ENCODE measurements at places on chromosomes 7 and 10.
A peak's percentile ranks its signal among the peaks of the same experiment; 100 is the strongest.

GRCh38 chr10:28906934-28907333 lies 229.6 kb downstream of the BAMBI start:
- no peak for DNase-seq

- no peak for DNase-seq
These were observed 18.3 kb downstream of the MMS19 start for GRCh38 chr10:97479939-97480338.

- DNase-seq, result no peak
These were observed 62.9 kb downstream of the REEP3 start for GRCh38 chr10:63583909-63584724.

DNA sequence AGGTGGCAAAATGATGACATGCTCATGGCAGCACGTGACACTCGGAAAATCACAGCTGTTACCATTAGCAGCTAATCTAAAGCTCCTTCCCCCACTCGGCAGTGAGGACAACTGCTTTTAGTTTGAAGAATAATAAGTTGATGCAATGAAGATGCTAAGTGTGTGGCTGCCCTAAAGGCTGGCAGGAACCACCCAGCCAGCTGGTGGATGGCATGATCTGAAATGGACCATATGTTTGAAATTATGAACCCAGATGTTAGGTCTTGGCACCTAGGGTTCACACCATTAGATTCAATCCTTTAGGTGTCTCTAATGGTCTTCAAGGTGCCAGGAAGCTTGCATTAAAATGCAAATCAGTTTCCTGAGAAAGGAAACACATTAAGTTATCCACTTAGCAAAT lies 230.1 kb downstream of the WDR11 start:
- no peak for DNase-seq

DNA sequence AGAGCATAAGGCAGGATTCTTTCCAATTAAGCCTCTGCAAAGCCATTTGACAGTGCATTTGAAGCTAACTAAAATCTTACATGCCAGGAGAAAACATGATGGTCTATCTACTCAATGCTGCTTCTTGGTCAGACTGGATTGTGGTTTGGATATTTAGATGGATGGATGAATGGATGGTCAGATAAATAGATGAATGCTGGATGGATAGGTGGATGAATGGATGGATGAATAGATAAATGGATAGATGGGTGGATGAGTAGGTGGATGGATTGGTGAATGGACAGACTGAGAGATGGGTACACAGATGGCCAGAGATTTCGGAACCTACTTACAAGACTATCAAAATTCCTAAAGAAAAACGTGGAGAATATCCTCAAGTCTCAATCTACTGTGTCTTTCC lies 127.6 kb downstream of the SFMBT2 start:
- DNase-seq, result no peak

DNA sequence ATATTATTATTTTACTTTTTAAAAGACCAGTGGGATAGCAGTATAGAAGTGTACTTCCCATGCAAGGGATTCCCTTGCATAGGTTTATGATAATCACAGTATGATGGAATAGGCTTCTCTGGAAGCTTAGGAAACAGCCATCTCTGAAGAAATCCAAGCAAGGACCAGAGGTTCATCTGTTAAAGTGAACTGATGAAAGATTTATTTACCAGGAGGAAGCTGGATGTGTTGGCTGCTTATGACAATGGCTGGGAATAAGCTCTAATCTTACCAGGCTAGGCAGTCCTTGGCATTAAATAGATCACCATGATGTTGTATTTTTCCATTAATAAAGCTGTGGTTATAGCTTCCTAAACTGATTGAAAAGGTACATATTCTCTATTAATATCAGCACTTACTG lies 32.0 kb downstream of the FRA10AC1 start:
- no peak for DNase-seq

- DNase-seq, result peak; percentile 91
These were observed at the start of gene SEMA3C for GRCh38 chr7:80918909-80919721. TSS of gene SEMA3C (minus strand) at chr7:80919051. CDS start at chr7:80916781, 2,270 bp downstream.

- no peak for DNase-seq
These were observed 64.4 kb downstream of the STK17A start for GRCh38 chr7:43647339-43647672.

DNA sequence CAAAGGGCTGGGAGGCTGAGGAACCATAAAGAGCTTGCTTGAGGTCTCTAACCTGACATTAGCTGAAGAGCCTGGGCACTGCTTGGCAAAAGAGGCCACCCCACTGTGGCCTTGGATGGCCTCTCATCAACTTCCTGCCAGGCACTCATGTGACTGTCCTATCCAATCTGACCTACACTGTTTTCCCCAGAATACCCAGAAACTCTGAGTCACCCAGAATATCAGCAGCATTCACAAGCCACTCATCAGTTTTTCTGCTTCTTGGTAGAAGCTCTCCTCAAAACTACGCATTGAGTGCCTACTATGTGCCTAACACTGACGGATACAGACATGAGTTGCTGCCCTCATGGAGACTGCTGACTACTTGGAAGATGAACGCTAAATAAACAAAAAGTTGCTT lies 4.1 kb upstream of the NT5C2 start:
- peak; percentile 11 for DNase-seq

DNA sequence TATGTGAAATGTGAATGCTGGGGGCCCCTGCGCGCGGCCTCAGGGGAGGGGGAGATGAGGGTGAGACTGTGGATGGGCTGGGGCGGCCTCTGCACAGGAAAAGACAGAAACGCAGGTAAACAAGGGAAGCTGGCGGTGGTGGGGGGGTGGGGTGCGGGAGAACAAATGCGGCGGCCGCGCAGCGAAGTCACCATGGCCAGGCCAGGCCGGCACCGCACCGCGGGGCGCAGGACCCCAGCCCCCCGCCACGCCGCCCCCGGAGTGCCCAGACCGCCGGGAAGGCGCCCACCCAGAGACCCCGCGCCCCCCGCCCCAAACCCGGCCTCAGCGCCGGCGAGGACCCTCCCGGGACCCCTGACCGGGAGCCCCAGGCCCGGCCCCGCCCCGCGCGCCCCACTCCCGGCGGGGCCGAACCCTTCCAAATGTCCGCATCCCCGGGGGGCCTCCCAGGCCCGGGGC lies 14.5 kb upstream of the DNAAF5 start:
- DNase-seq, result no peak

GRCh38 chr7:73977619-73978618 lies 50.1 kb upstream of the ELN start:
- no peak for DNase-seq

DNA sequence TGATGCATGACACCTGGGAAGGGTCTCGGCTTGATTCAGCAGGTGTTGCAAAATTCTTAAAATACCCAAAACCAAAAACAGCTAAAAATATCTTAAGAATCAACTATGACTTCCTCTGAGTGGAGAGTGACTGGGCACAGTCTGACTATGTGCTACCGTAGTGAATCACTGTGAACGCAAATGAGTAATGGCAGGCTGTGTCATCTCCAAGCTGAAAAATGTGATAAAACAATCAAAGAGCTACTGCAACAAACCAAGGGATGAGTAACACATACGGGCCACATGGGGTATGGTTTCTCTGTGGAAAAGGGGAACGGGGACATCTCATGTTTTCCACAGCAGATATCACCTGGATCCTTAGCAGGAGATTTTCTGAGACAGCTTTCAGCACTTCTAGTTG lies 127.5 kb downstream of the ABCA13 start:
- no peak for DNase-seq

- peak; percentile 74 for DNase-seq
These were observed 35.7 kb downstream of the NAPEPLD start for GRCh38 chr7:103113164-103113563.

GRCh38 chr7:112876877-112877276 lies 86.7 kb upstream of the TMEM168 start:
- DNase-seq, result no peak

- DNase-seq, result peak; percentile 84
These were observed 83.2 kb upstream of the KIF5B start for GRCh38 chr10:32139223-32140073.

- no peak for DNase-seq
These were observed 32.3 kb downstream of the VIPR2 start for GRCh38 chr7:159112136-159113011.

DNA sequence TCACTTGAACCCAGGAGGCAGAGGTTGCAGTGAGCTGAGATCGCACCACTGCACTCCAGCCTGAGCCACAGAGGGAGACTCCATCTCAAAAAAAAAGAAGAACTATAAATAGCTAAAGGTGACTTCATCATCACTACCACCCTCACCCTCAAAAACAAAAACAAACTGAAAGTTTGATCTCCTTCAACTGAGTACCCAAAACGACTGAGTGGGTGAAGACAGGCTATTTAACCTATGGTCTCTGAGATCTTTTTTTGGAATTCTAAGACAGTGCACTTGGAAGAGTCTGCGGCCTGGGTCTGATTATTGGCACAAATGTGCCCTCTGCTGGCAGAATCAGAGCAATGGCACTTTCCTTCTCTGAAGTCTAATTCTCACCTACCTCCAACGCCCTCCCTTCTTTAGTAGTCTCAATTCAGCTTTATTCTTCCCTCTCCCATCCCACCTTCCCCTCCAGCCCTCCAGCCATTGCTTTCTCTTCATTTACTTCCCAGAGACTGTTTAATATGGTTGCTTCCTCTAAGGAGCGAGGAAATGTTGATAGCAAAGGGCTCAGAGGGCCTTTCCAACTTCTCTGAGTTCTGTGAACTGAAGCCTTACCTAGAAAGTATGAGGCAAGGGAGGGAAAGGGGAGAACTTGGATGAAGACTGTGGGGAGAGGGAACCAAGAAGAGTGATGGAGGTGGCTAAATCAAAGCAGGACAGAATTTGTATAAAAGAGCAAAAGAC lies 2.9 kb upstream of the MYOZ1 start:
- DNase-seq, result peak; percentile 41

- DNase-seq, result peak; percentile 71
These were observed 997 bp upstream of the LDB1 start for GRCh38 chr10:102120991-102121738.

DNA sequence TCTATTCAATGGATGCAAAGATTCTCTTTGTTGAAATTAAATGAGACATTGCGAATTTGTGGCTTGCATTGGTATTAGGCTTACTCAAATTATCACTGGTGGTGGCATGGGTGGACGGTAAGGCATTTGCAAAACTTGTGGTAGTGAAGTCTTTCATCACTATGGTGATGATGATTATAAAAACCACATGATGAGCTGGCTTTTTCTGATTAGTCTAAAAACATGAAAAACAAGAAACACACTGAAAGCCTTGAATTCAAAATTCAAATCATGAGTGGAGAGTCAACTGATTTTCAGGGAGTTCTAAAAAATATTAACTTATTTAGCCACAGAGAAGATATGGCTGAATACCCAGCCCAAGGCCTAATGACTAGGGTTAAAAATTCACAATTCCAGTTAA lies 99.8 kb upstream of the HGF start:
- no peak for DNase-seq

DNA sequence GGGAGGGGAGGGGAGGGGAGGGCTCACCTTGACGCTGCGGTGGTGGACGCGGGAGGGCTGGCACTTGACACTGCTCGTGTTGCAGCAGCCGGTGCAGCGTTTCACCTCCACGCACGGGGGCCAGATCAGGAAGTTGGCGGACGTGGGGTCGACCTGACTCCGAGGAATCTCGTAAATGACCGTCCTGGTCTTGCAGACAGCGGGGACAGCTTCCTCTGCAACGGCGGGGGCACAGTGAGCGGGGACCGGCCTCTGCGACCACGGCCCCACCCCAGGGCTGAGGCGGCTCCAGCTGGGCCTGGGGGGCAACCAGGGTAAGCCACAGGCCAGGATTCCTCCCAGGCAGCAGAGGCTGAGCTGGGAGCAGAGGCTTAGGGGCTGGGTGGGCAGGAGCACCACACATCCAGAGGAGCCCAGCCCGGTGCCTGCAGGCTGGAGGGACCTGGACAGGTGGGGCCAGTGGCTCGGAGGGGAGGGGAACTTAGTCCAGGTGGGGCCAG lies 8.8 kb downstream of the PDGFA start:
- no peak for DNase-seq

- no peak for DNase-seq
These were observed 982 bp downstream of the SFXN3 start for GRCh38 chr10:101031796-101032636.

DNA sequence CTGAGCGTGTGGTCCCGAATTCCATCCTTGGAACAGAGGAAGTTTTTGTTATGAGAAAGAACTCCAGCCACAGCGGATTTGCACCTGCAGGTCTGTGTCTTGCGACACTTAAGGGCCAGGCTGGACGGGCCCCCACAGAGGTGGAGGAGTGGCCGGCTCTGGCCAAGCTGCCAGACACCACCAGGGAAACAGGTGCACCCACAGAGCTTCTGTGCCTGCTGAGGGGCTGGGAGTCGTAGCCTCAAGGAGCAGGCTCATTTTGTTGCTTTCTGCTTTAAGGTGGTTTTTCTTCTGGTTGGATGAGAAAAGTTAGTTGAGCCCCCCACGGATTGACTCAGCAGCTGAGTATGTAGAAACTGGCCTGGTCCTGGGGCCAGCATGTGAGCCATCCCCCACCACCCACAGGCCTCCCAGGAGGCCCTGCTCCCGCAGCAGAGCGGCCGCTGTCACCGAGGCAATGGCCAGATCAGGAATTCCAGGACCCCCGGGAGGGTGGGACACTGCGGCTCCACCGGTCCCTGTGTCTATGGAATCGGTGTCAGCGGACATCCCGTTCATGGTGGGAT lies 41.9 kb downstream of the NKX6-2 start:
- DNase-seq, result no peak

DNA sequence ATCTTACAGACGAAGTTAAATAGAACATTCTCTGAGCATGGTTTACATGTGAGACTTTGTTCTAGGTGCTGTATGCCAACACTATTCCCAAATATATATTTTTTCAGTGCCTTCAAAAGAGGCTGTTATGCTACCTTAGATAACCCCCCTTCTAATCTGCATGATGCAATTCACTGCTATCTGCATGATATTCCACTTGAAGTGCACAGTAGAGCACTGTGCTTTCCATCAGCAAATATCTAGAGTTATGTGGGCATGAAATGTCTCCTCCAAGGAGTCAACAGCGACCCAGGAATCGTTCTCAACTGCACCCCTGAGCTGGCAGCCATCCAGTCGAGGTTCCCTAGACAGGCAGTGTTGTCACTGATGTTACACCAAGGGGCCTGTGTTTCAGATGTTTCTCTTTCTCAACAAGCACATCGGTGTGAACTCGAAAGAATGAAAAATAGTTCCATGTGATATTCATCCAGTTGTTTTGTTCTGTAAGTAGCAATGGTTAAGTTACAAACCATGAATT lies 88.3 kb downstream of the PDE1C start:
- DNase-seq, result no peak

- no peak for DNase-seq
These were observed 6.7 kb upstream of the NEBL start for GRCh38 chr10:20903635-20904390.

GRCh38 chr10:121577568-121577967 lies 20.7 kb downstream of the FGFR2 start:
- DNase-seq, result no peak

- DNase-seq, result no peak
These were observed 23.0 kb downstream of the PTPRN2 start for GRCh38 chr7:158564663-158565035.
